ENCODE measurements at places on chromosomes 3 and 15. TPM values are rescaled to one million over a fixed set of nuclear protein-coding genes. Genes with fewer than 3 reads are reported as not detected.
A peak's percentile ranks its signal among the peaks of the same experiment; 100 is the strongest.

The PYGO1 gene
- total RNA-seq, result 0.52 TPM

The PRSS50 gene
- total RNA-seq, result 1.4 TPM

The TRAT1 gene
- total RNA-seq, result not detected

The ZNF80 gene
- total RNA-seq, result not detected

The FBLN2 gene
- 24.9 TPM for total RNA-seq

The UNC13C gene
- total RNA-seq, result 0.58 TPM

The BSN gene
- 5.4 TPM for total RNA-seq

The SAMD7 gene
- not detected for total RNA-seq

The CLSTN2 gene
- 0.83 TPM for total RNA-seq

GRCh38 chr15:31887246-31887645 lies 143.1 kb upstream of the CHRNA7 start:
- peak; percentile 74 for DNase-seq

GRCh38 chr3:171803044-171803443 lies 7.2 kb downstream of the PLD1 start:
- no peak for DNase-seq

GRCh38 chr3:72721683-72722381 lies 126.4 kb downstream of the SHQ1 start:
- DNase-seq, result no peak

DNA sequence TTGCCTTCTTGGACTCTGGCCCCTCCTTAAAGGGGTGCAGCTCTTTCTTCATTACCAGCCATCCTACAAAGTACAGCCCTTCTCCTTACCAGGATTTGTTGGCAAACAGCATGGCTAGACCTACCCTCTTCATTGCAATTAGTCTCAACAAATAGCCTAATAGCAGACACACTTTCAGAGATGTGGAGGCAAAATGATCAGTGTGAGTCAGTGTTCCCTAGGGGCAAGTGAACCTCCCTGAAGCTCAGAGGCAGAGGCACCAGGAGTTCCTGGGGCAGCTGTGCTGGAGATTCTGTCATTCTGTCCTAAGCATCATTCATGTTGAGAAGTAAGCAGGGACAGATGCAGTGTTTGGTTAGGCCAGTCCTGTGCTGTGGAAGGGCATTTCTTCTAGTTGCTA lies 14.6 kb upstream of the MECOM start:
- no peak for DNase-seq

DNA sequence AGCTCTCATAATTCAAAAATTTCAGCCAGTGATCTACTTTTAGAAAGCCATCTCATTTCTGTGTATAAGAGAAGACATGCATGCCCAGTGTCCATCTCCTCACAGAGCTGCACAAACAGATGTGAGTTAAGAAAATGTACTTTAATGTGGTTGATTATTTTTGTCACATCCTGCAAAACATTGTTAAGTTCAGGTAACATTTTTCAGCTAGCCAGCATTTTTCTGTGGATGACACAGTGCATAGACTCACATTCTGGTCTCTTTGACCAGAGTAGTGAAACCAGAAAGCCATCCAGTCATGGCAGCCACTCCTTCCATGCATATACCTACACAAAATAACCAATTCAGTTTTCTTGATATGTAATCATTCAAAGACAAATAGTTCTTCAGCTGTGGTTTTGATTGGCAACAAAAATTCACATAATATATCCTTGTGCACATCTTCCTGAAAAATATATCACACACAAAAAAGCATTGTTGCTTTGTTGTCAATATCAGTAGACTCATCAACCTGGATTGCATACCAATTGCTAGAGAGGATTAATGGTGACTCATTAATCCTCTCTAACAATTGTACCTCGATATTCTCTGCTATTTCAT lies 2.1 kb upstream of the PLSCR1 start:
- no peak for DNase-seq

GRCh38 chr15:80817901-80818300 lies 38.7 kb downstream of the CEMIP start:
- no peak for DNase-seq

DNA sequence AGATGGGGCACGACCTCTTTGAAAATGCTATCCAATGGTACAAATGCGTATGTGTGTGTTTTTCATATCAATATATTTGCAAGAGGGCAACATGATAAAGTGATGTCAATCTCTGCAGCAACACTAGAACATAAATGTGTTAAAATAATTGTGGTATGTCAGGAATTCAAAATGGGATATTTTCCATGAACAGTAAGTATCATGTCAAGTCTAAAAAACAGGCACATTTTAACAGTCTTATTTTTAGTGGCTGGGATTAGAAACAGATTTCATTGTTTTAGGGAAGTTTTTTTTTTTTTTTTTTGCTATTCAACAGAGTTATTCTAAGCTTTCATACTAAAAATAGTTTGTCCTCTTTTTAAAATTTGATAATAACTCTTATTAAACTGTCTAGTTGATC lies 209.8 kb downstream of the GAP43 start:
- no peak for DNase-seq

- no peak for DNase-seq
Measured at GRCh38 chr3:47197287-47197686, 33.4 kb upstream of the SETD2 start.

DNA sequence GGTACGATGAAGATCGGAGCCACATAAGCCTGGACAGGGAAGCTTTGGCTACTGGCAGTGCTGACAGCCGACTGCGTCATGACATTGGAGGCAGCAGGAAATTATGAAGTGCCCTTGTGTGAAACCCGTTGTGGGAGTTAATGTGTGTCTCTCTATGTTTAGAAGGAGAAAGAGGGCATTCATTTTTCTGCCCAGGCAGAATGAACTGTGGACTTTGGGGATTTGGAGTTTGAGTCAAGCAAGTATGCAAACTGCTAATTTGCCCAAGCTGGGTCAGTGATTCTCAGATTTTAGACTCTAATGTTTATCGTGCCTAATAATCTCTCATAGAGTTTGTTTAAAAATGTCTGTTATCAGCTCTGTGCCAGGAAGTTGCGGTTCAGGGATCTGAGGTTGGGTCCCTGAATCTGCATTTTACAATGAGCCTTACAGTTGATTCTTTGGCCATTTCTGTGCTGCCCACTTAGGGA lies 5.6 kb downstream of the CTXND1 start:
- no peak for DNase-seq

DNA sequence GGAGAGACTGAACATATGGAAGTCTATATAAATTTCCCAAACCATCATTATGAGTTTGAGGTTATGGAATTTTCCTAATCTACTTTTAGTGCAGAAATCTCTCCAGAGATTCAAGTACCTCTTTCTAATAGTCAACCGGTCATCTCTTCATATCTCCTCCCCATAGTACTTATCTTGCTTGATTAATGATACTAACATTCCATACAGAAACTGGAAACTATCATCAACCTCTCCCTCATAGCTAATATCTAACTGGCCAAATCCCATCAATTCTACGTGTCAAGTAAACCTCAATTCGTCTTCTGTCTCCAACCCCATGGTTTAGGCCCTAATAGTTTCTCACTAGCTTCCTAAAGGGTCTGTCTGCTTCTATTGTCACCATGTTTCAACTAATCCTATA lies 44.4 kb upstream of the VGLL3 start:
- DNase-seq, result no peak

DNA sequence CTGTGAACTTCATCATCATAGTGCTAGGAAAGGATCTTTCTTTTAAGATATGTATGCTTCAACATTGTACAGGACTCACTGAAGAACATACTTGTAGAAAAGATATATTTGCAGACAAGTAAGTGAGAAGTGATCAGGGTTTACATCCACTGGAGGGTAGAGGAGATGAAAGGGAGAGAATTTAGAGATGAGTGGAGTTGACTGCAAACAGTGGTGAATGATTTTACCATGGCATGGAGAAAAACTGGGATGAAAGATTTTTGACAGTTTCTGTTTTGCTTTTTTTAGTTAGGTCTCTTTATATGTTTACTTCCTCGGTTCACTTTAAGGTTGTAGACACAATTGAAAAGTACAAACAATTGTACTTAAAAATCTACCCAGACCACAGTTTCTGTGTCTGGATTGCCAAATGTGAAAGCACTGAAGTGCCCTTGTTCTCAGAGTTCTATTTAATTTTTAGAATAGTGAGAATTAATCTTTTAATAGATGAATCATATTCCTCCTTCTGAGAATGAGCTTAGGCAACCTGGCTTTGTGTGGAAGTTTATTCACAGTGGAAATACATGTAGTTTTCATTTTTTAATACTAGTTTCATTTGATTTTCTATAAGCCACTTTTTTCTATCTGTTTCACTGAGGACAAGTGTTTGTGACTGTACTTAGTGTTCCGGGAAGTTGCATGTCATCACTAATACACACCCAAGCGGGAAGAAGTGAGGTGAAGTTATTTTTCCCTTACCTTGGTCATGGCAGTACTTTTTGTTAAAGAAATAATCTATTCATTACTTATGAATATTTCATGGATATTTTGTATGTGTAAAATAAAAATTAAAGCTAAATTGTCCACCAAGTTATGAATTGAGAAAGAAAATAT lies 1.8 kb upstream of the GPR171 start:
- no peak for DNase-seq

GRCh38 chr3:107373896-107374295 lies 3.3 kb upstream of the CCDC54 start:
- DNase-seq, result no peak

GRCh38 chr3:142148044-142148791 lies 1.1 kb downstream of the TFDP2 start:
- DNase-seq, result peak; percentile 35

DNA sequence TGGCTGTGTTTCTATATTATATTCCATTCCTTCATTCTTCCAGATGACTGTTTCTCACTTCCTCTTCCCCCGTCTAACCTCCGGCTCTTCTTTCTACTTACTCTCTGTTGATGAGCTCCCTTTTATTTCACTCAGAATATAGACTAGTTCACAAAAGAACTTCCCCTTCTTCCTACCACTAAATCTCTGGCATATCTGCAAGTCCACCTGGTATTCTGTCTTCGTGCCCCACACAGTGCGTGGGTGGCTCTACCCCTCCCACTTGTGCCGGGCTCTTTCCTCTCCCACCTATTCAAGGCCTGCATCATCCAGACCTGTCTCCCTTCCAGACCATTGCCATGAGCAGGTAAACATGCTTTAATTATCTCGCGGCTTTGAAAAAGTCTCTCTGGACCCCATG lies 73.0 kb downstream of the SCN10A start:
- DNase-seq, result no peak

DNA sequence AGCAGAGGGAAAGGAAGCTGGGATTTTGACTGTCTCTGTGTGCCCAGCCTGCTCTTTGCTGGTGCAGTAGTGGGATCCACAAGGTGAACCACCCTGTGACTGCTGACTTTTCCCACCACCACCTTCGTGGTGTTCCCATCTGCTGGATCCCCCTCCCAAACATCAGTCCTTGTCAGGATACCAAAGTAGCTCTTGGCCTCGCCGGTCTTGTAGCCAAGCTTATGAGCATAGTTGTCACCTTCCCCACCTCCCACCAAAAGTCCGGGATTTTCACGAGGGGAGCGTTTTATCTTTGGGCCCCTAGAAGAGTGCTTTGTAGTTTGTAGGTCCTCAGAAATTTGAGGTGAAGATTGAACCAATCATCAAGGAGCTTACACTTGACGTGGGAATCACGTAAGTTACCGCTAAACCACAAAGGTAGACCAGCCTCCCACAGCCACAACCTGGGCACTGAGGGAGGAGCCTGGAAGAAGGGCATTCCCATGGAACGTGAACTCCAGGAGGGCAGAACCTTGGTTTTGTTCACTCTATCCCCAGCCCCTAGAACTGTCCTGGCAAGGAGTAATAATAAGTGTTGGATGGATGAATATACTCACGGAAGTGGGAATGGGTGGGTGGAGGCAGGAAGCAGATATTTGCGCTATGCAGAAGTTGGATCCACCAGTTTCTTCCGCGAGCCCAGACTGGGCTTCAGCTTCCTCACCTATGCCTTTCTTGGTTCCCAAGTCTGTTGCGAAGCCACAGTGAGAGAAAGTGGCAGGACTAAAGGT lies 814 bp upstream of the TEX264 start:
- DNase-seq, result no peak

GRCh38 chr15:77027111-77027696 lies 32.3 kb downstream of the PSTPIP1 start:
- DNase-seq, result no peak

DNA sequence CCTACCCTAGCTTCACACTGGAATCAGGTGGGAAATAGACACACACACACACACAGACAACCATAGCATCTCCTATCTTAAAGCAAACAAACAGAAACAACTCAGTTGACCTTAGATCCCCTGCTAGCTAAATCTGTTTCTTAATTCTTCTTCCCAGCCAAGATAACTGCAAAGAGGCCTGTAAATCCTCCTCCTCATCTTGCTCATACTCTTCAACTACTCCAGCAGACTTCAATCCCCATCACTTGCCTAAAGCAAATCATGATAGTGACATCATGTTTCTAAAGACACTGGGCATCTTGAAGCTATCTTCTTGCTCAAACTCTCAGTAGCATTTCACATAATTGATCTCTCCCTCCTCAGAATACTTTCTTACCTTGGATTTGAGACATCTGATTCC lies 303.0 kb downstream of the RBMS3 start:
- DNase-seq, result no peak

GRCh38 chr3:185332026-185332735 lies 30.8 kb upstream of the MAP3K13 start:
- no peak for DNase-seq

DNA sequence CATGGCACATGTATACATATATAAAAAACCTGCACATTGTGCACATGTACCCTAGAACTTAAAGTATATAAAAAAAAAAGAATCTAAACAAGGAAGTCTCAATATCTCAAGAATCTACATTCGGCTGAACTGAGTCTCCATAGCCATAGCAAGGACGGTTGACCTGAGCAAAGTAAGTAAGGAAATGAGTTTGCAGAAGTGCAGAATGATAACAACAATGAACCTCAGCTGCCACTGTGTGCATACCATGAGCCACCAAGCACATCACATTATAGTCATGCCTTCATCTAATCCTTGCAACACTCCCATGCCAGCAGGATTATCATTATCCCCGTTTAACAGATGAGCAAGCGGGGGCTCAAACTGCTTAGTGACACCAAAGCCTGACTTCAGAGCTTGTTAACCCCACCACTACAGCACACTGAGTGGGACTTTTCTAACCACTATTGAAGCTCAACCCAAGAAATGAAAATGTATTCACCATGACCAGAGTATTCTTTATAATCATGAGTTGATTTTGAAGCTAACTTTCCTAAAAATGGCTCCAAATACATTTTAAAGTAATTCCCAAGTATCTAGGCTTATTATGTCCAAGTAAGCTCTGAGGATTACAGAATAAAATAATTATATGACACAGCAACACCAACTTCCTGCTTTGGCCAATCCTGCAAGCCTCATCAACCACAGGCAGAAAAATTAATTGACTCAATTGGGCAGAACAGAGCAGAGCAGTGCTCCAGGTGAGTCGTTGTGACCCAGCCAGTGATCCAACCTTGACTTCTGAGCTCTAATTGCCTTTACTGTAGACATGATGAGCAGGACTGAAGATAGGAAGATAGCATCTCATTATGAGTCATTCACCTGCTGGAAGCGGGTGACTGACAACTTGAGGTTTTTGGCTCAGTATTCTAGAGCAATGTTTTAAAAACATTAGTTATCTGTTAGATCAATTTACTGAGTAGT lies 47.3 kb upstream of the IL12A start:
- DNase-seq, result no peak
